ENCODE measurements at places on chromosomes 1 and 21.

GRCh38 chr1:97632075-97632474, 288.8 kb downstream of the DPYD start:
- no peak for DNase-seq

DNA sequence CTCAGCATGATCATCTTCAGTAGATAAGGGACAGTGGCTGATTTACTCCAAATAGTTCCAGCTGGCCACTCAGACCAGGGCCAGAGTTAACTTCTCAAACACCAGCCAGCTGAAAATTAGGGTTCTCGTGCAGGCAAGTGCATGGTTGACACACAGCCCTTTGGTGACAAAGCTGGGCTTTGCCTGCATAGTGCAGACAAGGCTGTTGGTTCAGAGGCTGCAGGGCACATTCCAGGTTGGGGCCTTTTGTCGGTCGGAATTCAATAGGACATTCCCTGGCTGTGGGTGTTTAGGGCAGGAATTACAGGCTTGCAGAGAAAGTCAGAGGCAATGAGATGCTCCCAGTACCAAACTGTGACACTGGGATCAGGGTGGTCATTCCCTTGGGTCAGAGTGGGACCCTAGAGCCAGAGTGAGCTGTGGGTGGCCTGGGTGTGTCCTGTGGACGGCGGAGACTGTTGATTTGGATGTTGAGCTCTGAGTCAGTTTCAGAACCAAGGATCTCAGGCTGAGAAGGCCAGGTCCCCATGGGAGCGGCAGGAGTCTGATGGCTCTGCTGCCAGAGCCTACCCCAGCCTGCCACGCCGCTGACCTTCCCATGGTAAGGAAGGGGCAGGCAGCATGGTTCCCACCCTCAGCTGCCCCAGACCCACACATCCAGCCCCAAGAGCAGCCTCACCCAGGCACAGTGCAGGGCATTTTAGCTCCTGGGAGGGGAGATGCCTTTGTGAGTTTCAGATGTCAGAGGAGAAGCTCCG, 56.2 kb downstream of the STUM start:
- DNase-seq: no peak

DNA sequence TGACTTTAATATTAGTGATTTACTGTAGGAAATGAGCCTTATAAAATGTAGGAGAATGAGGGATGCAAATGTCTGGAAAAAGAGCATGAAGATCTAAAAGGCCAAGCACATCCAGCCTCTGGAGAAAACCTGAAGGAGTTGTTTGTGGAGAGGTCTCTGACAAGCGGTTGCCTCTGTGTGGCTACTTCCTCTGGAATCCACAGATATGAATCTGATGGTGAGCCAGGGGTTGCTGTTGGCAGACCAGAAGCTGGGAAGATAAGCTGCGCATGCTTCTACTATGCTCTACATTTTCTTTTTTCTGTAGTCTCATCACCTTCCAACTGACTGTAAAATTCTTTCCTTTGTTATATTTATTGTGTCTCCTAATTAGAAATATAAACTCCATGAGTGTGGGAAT, 248.6 kb downstream of the OLFM3 start:
- no peak for DNase-seq

DNA sequence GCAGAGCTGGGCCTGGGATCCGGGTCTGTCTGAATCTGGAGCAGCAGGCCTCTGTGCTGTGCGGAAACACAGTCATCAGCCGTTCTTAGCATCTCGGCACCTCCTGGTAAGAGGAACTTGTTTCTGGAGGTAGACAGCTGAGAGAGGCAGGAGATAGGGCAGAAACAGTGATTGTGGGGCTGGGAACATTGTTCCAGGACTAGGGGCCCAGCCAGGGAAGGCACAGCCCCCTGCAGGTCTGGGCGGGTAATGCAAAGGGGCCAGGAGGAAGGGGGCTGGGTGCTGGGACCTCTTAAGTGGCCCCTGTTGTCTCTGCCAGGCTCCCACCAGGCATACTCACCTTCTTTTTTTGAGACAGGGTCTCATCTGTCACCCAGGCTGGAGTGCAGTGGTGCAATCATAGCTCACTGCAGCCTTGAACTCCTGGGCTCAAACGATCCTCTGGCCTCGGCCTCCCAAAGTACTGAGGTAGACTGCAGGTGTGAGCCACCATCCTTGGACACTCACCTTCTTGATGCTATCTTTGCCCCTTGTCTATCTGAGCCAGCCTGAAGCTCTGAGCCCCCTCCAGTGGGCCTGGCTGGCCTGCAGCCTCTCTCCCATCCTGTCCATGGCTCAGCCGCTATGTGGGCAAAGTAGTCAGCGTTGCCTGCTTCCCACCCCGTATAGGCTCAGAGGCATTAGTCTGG, 134.3 kb upstream of the ZBTB40 start:
- DNase-seq: no peak

DNA sequence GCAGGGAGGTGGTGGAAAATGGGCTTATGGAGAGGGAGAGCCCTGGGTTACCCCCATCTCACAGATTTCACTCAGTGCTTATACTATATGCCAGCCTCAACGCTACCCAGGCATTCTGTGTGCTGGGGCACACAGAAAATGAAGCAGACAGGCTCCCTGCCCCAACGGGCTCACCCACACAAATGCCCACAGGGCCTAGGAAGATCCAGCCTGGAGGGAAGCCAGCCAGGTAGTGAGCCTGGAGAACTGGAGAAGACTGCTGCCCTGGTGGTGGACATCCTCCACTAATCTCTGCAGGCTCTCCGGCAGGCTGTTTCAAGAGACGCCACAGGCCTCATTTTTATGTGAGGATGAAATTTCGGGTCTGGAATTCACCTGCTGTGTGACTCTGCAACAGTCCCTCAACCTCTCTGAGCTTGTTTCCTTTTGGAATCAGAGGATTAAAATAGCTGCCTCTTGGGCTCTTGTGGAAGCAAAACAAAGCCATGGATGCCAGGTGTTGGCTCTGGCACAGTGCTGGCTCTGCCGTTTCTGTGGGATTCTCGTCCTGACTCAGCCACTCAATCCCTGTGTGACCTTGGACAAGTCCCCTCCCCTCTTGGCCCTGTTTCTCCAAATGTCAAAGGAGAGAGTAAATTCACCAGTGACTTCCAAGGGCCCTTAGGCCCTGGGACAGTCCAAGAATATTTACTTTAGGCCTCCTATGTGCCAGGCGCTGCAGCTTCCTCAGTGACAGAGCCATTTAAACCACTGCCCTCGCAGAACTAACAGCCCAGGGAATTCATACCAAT, 3.6 kb downstream of the PAQR7 start:
- DNase-seq: no peak

DNA sequence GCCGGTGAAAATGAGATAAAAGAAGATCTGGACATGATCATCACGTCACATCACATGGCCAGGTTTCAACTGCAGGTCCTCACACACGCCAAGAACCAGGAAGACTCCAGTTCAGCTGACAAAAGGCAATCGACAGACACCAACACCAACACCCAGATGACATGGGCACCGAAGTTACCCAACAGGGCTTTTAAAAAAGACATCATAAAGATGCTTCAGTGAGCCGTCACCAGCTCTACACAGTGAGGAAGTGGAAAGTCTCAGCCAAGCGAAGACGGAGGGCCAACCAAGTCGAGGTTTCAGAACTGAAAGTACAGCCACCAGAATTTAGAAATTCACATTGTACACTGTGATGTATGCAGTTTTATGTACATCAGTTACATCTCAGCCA, 154.3 kb upstream of the COL6A1 start:
- DNase-seq: no peak

GRCh38 chr1:156177919-156178654, 15.8 kb upstream of the SLC25A44 start:
- DNase-seq: no peak

GRCh38 chr1:104132382-104132973, 382.8 kb downstream of the AMY1C start:
- DNase-seq: no peak

DNA sequence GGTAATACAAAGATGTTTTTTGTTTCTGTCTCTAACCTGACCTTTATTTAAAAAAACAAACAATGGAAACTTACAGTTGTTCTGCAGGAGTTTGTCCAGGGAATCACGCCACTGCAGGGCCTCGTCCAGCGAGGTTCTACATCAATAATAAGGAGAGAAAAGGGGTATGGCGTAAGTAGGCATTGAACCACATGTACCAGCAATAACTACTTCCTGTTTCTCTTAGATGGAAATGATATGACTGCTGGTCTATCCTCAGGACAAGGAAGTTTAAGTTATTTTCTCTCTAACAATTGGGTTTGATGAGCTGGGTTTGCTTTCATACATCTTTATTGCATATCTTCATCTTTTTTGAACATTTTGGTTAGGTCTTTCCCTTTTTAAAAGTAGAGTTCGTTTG, 40.9 kb downstream of the RGS5 start:
- DNase-seq: no peak

DNA sequence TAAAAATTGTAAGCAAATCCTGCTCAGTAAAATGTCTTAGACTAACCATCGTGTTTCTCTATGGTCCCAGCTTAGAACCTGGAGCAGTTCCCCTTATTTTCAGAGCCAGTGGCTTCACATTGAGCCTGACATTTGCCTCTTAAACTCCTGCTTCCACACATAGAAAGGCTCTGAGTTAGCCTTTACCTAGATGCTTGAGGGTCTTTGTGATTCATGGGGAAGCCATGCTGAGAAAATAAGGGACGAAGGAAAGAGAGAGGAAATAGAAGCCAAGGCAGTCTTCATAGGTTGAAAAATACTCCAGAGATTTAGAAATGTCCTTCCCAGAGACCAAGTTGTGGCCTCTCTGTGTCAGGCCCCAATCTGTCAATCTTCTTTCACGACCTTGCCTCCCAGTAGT, 16.1 kb upstream of the RBBP5 start:
- no peak for DNase-seq

DNA sequence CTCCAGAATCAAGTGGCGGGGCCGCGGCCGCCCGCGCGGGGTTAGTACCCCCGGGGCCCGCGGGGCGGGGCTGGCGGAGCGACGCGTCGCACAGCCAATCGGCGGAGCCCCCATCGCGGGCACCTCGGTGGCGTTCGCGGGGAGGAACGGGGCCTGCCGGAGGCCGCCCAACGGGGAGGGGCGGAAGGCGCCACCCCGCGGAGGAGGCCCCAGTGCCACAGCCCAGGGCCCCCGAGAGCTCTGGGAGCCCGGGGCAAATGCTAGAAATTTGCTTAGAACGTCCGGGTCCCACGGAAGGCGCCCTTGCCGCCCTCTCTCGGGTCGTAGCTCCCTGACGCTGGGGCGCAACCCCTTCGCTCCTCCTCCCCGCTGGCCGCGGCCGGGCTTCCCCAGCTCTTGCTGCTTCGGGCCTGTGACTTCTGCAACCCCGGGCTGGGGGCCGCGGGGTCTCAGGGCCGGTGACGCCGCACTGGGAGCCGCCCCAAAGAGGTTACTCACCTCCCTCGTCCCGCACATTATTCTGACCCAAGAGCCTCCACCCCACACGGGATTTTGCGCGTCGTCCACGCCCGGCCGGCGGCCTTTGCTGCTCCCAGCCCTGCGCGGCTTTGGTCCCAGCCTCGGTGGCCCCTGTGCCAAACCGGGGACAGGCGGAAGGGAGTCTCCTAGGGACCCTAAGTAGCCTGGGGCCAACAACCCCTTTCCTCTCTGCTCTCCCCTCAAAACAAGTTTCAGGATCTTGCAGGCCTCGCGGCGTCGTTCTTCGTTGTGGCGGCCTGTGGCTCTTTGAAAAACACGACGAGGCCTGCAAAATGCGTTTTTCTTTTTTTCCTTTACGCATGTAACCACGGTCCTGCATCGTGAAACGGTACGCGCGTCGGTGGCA, at the start of gene RUNX3:
Gene RUNX3, minus strand, starts transcription at position 17 of the 886 bp plus-strand sequence. CDS start 408 bp downstream, outside the sequence.
- no peak for DNase-seq

DNA sequence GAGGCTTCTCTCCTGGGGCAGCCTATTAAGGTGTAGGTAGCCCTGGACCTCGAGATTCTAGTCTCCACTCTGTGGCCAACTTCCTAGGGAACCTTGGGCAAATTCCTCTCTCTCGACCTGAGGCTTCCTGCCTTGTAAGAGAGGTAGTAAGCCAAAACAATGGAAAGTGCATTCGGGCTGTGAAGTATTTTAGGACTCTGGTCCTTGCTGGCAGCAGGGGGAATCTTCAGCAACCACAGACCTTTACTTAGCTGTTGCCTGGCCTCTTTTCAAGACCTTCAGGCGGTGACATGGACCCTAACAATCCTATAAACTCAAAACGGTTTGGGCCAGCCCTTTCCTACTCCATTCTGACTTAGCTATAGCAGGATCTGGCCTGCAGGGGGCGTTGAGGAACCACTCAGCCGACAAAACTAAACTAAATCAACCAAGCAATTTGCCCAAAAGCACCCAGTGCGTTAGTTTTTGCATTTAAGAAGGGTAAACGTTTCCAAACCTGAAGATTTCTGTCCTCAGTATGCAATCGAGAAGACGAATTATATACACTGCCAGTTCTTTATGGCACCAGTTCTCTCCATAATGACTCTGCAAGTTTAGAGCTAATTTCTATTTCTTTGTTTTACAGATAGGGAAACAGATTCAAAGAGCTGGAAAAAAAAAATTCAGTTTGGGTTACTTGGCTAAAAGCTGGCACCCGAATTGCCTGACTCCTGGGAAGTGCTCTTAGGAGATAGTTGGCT, 10.9 kb upstream of the SESN2 start:
- no peak for DNase-seq

DNA sequence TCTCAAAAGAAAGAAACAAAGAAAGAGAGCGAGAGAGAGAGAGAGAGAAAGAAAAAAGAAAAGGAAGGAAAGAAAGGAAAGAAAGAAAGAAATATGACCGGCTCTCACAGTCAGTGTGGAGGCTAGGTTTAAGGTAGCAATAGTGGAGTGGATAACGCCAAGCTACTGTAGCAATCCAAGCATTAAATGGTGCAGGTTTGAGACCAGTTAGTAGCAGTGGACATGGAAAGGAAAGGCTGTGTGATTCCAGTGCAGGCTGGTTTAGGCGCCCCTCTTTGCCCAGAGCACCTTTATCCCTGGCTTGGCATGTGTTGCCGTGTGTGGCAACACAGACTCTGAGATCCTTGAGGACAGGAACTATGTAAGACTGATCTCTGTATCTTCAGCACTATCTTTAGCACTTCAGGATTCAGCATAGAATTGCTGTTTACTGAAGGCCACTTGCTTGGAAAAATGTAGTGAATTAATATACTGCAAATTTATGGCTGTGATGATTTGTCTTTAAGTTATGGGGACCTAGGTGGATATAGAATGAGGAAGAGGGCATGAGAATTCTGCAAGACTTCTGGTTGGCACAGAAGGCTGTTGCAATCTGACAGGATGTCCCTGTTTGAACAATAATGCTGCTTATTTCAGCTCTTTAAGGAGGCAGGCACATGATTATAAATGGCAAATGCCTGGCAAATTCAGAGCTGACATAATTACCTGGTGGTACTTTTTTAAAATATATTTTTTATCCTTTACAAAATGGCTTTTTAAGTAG, 10.8 kb upstream of the OSBPL9 start:
- no peak for DNase-seq

DNA sequence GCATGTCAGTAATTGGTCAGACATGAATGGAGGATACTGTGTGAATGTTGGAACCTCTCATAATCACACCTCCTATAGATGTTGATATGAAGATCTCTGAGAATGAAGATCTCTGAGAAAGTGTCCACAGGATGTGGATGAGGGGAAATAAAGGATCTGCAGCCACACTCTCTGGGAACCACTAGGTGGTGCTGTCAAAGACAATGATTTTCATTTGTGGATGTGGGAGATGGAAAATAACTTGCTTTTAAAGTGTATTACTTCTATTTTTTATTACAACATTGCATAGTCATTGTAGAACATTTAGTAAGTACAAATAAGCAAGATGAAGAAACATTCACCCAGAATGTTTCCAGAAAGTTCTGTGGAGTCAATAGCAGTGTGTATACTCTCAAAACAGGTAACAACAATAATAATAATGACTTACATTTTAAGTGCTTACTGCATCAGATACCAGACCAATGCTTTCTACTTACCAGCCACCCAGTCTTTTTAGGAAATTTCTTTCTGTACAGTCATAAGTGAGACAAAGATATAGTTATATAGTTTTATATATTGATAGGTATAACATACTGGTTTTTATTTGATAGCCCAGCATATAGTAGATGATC, 128.2 kb downstream of the ATG4C start:
- no peak for DNase-seq

Data from cortex of kidney (tissue), 1 donor.